ENCODE measurements at places on chromosomes 4 and X.

DNA sequence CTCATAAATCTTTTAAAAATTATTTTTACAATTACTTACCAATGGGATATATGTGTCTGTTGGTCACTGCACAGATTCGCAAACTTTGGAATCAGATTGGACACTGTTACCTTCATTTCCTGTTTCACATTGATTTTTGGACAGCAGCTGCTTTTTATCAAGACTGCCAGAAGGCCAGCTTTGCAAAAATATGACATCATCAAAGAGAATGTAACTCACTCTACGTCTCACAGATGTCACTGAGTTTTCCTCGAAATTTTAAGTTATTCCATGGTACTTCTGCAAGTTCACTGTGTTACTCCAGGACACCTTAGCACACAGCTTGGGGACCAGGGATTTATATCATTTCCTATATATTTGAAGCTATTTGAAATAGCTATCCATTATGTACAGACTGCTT, 31.8 kb upstream of the MAGEB2 start:
- no peak for DNase-seq
- H3K4me3 ChIP-seq: no peak overlapping the region
- no peaks in the 10 kb centered on the region for H3K4me1 ChIP-seq
- no peak overlapping the region for H3K27ac ChIP-seq
- H3K27me3 ChIP-seq: no peaks in the 10 kb centered on the region

DNA sequence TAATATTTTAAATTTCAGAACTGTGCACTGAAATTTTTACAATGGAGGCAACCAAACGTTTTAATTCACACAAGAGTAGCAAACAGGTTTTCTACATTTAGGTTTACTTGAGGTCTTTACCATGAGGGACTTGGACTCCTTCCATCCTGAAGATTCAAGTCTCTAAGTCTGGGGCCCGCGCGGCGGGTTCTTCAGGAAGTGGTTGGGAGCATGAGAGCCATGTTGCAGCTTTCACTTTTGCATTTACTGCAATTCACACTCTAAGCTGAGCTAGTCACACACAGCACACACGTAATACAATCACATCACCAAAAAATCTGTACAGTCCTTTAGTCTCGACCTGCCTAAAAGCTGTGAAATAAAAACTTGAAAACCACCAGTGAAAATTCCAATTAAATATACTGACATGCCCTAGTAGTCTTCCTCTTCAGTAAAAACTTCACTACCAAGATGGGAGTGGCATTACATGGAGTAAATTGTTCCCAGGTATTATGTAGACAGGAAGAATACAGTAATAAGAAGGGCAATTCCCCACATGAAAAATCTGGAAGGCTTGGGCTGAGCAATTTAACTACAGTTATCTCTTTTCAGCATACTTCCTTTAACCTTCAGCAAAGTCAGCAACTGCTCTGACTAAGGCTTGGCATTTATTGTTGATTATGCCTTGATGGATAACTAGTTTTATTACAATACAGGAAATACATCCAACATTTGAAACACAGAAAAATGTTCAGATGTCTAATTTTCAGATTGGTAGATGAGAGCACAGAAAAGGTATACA, 571.1 kb upstream of the DIPK2B start:
- DNase-seq: no peak
- no peaks in the 10 kb centered on the region for H3K27me3 ChIP-seq
- H3K4me3 ChIP-seq: peak overlapping the region; percentile 54
- H3K36me3 ChIP-seq: no peaks in the 10 kb centered on the region

DNA sequence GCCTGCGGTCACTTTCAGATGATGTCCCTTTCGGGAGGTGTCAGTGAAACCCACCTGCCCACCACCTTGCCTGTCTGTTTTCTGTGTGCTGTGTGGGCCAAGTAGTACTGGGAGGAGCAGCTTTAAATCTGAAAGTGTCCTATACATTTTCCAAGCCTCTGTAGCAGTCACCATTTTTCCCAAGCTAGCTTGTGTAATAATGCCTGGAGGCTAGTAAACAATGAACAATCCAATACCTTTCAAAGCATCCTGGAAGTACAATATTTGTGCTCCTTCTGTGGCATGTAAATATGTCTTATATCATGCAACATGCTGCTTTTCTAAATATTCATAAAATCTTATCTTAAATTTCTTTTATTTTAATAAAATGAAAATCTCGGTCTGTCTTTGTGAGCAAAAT, 111.6 kb upstream of the C1GALT1C1 start:
- no peaks in the 10 kb centered on the region for H3K4me1 ChIP-seq
- no peak overlapping the region for H3K27ac ChIP-seq
- no peak overlapping the region for H3K4me3 ChIP-seq
- H3K27me3 ChIP-seq: no peaks in the 10 kb centered on the region
- no peaks in the 10 kb centered on the region for H3K36me3 ChIP-seq

DNA sequence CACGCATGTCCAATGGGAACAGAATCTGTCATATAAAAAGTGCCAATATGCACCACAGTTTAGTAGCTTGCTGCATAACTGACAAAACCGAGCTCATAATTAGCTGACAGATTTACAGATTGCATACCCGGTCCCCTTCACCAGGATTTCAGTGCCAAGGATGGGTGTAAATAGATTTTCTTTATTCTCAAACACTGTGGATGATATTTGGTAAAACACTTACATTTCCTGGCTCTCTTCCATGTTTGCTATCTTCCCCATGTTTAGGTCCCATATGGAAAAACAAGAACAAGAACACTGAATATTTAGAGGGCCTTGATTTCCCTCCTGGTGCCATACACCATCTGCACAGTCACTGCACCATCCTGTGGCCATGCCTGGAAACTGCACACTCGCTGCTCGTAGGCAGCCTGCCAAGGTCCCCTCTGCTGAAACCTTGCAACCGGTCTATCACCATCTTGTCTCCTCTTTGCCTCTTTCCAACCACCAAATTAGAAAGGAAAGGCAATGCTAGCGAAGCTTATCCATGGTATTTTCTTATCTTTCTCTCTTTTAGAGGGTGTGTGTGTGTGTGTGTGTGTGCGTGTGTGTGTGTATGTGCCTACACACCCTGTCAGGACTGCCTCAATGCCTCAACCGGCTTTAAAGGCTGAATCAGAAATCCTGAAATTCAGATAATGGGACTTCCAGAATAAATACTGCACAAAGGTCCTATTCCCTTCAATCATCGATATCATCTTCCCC, 124.2 kb upstream of the MBNL3 start:
- H3K4me3 ChIP-seq: no peak overlapping the region
- no peaks in the 10 kb centered on the region for H3K27me3 ChIP-seq
- no peak overlapping the region for H3K27ac ChIP-seq
- DNase-seq: no peak

- H3K4me1 ChIP-seq: no peaks in the 10 kb centered on the region
- no peaks in the 10 kb centered on the region for H3K36me3 ChIP-seq
- H3K4me3 ChIP-seq: no peak overlapping the region
- DNase-seq: no peak
- no peak overlapping the region for H3K27ac ChIP-seq
These were observed 127.0 kb downstream of the ASMT start for GRCh38 chrX:1741816-1742394.

- no peaks in the 10 kb centered on the region for H3K36me3 ChIP-seq
- no peak overlapping the region for H3K27ac ChIP-seq
- no peak for DNase-seq
- H3K4me3 ChIP-seq: no peak overlapping the region
These were observed 89.1 kb downstream of the LARP7 start for GRCh38 chr4:112726041-112726440.

- H3K4me1 ChIP-seq: no peaks in the 10 kb centered on the region
- no peak overlapping the region for H3K27ac ChIP-seq
- no peak for DNase-seq
- H3K4me3 ChIP-seq: no peak overlapping the region
- H3K36me3 ChIP-seq: no peaks in the 10 kb centered on the region
These were observed 30.7 kb downstream of the SPARCL1 start for GRCh38 chr4:87498446-87498900.

GRCh38 chrX:10759141-10759799, 138.9 kb upstream of the MID1 start:
- H3K36me3 ChIP-seq: no peaks in the 10 kb centered on the region
- H3K4me1 ChIP-seq: peaks cover 4% of the 10 kb centered on the region
- no peaks in the 10 kb centered on the region for H3K27me3 ChIP-seq

GRCh38 chrX:87528487-87528886, 10.9 kb downstream of the KLHL4 start:
- H3K4me3 ChIP-seq: no peak overlapping the region
- no peaks in the 10 kb centered on the region for H3K4me1 ChIP-seq
- DNase-seq: no peak
- no peaks in the 10 kb centered on the region for H3K36me3 ChIP-seq
- H3K27ac ChIP-seq: no peak overlapping the region
- no peaks in the 10 kb centered on the region for H3K27me3 ChIP-seq

GRCh38 chrX:111328858-111329257, 58.6 kb upstream of the CAPN6 start:
- no peak overlapping the region for H3K27ac ChIP-seq
- no peaks in the 10 kb centered on the region for H3K36me3 ChIP-seq
- no peaks in the 10 kb centered on the region for H3K27me3 ChIP-seq
- H3K4me3 ChIP-seq: no peak overlapping the region
- DNase-seq: no peak

DNA sequence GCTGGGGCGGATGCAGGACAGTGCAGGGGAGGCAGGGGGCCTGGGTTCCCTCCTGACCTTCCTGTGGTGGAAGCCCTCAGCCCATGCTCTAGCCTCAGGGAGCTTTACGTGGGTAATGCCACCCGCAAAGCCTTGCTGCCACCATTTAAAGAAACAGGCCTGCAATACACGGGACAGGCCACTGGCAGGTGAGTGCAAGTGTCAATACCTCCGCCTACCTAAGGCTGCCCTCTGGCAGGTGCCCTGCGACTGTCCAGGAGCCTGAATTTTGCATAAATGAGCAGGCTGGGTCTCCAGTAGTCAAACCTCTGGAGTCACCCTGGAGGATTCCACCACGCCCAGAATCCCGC, 5.9 kb downstream of the CRMP1 start:
- H3K4me1 ChIP-seq: no peaks in the 10 kb centered on the region
- H3K36me3 ChIP-seq: no peaks in the 10 kb centered on the region
- no peak overlapping the region for H3K4me3 ChIP-seq
- H3K27me3 ChIP-seq: no peaks in the 10 kb centered on the region
- no peak for DNase-seq

DNA sequence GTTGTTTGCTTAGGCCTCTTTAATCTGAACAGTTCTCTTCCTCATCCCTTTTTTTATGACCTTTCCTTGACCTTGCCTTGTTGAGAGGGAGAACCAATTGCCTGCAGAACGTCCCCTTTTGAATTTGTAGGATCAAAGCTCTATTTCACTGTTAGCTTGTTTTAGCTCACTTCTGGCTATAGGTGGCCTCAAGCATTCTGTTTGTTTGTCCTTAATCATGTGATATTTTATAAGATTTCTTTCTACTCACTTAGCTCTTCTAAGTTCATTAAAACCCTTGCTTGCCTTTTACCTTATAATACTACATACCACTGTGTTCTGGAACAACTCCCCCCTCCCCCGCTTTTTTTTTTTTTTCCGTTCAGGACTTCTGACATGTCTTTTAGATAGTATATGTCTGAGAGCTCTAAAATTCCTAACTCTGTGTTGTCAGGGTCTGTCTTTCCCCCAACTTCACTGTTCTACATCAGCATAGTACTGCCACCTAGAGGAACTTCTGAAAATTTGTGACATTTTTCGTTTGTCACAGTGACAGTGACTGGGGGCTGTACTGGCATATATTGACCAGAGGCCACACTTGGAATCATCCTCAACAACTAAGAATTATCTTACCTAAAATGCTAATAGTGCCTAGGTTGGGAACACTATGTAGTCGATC, 128.5 kb downstream of the LARP7 start:
- no peak overlapping the region for H3K4me3 ChIP-seq
- no peaks in the 10 kb centered on the region for H3K4me1 ChIP-seq
- no peaks in the 10 kb centered on the region for H3K27me3 ChIP-seq
- no peaks in the 10 kb centered on the region for H3K36me3 ChIP-seq
- no peak for DNase-seq
- H3K27ac ChIP-seq: no peak overlapping the region

DNA sequence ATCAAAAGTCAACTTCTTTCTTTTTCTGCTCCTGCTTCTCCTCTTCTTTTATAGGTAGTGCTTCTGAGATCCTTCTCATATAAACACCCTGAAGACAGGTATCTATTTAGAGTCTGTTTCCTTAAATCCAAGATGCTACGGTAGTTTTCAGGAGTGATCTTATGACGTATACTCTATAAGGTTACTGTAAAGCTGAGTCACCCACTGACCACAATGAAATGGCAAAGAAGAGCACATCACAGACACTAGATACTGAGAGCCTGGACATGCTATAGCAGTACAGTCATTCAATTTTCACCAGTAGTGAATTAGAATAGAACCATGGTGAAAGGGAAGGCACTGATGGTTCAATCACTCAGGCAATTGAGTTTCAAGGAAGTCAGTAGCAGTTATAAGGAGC, 412.5 kb downstream of the ADAM29 start:
- DNase-seq: no peak
- H3K36me3 ChIP-seq: no peaks in the 10 kb centered on the region
- no peaks in the 10 kb centered on the region for H3K27me3 ChIP-seq
- no peaks in the 10 kb centered on the region for H3K4me1 ChIP-seq

GRCh38 chr4:106095408-106095807, 200.1 kb downstream of the NPNT start:
- no peaks in the 10 kb centered on the region for H3K36me3 ChIP-seq
- H3K4me3 ChIP-seq: no peak overlapping the region
- no peaks in the 10 kb centered on the region for H3K27me3 ChIP-seq
- no peak overlapping the region for H3K27ac ChIP-seq
- DNase-seq: no peak

DNA sequence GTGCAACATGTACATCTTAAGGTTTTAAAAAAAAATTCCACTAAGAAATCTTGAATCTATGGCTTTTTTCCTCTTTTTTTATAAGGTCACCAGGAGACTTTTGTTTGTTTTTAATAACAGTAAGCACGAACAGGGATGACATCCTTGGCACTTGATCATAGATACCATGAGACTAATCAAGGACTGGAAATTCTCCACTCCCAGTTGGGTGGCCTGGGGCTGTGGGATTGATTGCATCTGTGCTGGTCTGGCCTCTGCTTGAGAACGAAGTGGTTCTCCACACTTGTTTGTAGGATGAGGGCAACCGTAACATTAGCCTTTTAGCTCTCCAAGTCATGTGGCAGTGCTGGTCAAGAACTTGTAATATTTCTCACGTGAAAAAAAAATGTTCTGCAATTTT, 35.4 kb downstream of the SNX25 start:
- DNase-seq: no peak
- H3K4me3 ChIP-seq: no peak overlapping the region
- H3K27me3 ChIP-seq: no peaks in the 10 kb centered on the region
- H3K4me1 ChIP-seq: no peaks in the 10 kb centered on the region
- H3K27ac ChIP-seq: no peak overlapping the region
